Central memory CD4-positive, alpha-beta T cell (primary cell): ENCODE measurements at places on chromosomes 5 and 9.

- DNase-seq = no peak
These were observed 582.7 kb downstream of the DTWD2 start for GRCh38 chr5:118405650-118406061.

DNA sequence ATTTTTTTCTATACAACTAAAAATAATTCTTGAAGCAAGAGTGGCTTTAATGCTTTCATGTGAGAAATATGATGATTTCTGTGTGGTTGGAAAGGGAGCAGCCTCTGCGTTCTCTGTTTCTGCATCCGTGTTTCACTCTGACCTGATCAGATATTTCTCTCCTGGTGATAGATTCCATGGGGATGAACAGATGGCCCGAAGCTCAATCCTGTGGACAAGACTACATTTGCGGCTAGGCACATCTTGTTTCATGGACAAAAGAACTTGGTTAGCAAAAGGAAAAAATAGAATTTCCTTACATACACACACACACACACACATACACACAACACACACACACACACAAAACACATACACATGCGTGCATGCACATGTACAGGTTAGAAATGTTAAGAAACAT is 218.2 kb upstream of the ADAMTS16 start:
- no peak for DNase-seq

- DNase-seq = no peak
These were observed 7.8 kb downstream of the DPP7 start for GRCh38 chr9:137106662-137107250.

DNA sequence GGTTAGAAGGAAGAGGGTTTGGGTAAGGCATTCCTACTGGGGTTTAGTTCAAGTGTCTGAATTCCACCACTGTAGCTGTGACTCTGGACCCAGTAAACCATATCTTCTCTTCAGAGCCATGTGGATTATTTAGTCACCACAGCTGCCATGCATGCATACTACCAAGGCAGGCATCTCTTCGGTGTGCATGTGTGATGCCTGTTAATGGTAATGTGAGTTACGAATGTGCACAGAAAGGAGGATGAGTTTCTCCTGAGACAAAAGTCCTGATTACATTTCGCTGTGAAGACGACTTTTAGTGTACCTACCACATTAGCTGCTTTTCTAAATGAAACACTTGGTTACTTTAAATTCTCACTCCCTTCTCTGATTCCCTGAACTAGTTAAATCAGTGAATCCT is 9.3 kb downstream of the PBX3 start:
- no peak for DNase-seq

DNA sequence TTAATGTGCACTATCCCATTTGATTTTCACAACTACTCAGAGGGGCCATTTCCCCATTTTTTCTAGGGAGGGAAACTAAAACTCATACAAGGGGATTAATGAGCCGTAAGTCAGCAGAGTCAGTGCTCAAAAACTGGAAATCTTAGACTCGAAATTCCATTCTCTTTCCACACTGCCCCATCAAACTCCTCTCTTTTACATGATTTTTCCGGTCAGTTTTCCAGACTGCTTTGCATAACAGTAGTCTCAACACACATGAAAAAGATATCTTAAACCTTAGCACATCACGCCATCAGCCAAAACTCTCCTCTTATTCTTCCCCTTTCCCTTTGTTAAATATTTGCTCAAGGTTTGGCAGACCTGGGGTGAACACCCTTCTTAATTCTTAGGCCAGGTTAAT is 332.0 kb downstream of the RFX3 start:
- DNase-seq = no peak

- DNase-seq = no peak
These were observed at the start of gene CRB2 for GRCh38 chr9:123355761-123356431. TSS of gene CRB2 (plus strand) at chr9:123356197. CDS start at chr9:123356261, 64 bp downstream.

DNA sequence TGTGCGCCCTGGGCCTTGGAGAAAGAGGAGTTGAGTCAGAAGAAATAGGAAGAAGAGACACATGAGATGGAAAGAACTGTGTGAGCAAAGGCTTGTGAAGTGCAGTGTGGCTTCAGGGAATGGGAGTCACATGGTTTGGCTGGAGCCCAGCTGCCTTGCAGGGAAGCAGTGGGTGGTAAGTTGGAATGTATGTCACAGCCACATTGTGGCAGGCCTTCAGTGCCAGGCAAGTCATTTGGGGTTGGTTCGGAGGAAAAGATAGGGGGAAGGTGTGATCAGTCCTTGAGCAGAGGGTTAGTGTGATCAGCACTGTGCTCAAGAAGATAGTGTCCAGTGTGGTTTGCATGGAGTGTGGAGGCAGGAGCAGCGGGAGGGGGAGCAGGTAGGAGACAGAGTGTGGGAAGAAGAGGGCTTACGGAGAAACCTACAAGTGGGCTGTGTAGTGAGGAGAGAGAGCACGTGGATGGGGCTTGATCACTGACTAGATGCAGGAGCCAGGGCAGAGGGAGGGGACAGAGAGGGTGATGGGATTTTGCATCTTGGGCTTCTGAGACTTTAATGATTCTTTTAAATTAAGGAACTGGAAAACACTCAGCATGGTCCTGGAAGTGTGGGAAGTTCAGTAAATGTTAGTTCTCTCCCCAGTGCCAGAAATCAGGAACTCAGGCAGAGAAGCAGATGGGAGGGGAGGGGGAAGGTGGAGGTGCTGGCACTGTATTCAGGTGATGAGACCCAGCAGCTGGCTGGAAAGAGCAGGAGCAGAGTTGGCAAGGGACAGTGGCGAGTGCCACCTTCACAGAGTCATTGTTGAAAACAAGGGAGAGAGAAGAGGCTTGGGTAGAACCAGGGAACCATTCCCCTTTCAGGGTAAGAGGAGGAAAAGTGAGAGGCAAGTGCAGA is 46.6 kb downstream of the ARHGAP26 start:
- DNase-seq = no peak

DNA sequence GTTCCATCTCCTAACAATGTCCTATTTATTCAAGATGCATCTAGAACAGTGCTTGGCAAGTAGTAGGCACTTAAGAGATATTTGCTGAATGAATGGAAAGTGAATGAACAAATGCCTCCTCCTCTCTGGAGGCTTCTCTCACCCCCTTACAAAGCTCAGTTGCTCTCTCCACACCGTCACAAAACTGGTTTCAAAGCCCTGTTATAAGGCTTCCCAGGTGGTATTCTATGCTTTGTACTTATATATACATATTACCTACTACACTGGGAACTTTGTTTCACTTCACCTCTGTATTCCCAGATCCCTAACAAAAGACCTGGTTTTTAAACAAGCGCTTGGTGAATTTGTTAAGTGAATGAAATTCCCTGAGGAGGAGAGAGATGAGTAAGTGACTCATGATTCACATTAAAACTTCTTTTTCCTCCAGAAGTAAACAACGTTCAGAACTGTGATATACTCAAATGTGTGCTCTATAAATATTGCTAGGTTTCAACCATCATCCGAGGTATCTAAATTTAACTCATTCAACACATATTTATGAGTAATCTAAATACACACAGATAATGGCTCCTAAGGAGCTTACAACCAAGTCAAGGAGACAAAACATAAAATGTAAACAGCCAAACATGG is 36.0 kb downstream of the DENND1A start:
- no peak for DNase-seq

DNA sequence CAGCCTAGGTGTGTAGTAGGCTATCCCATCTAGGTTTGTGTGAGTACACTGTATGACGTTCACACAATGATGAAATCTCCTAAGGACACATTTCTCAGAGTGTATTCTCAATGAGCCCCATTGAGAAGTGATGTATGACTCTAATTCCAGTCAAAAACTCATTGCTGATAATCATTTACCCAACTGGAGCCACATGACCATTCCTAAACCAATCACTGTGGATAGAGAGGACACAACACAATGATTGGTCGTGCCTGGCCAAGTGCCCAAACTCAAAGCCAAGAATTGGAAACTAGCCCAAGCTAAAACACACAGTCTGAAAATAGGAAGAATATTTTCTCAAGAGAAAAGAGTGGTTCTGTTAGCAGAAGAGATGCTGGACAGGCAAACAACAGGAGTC is 191.2 kb downstream of the ZNF462 start:
- DNase-seq = no peak

- no peak for DNase-seq
These were observed 582.5 kb downstream of the TAF11L14 start for GRCh38 chr5:18216729-18217128.

DNA sequence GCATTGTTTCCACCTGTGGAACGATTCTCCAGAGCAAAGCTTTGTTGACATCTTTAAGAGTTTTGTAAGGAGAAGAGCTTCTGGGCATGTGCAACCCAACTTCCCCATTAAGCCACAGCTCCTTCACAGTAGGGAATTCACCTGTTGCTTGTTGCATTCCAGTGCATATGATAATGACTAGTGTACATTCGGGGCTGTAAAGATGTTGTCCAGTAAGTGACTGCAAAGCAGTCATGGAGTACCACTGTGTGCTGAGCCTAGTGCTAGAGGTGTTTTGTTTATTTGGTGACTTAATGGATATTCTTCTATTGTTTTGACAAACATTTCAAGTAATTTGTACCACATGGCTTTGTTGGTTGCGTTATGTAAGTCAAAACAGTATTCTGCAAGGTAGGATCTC is 12.8 kb downstream of the UGCG start:
- DNase-seq = no peak

GRCh38 chr9:115373000-115373709 is 255.2 kb upstream of the TNC start:
- DNase-seq = no peak
